Vein endothelial cell (primary cell): ENCODE measurements at places on chromosomes 7 and 10. TPM values are rescaled to one million over a fixed set of nuclear protein-coding genes. Genes with fewer than 3 reads are reported as not detected.

Gene HMX2
- total RNA-seq, result not detected in 2 replicates

Gene TAS2R5
- total RNA-seq, result 0.65 and 1.5 TPM in 2 replicates

Gene GNG11
- total RNA-seq, result 284 and 299 TPM in 2 replicates

Gene ASB10
- total RNA-seq, result not detected in 2 replicates

Gene PRSS37
- not detected in 2 replicates for total RNA-seq

Gene CFAP43
- total RNA-seq, result 0.10 TPM in 1 of 2 replicates, not detected in the other

Gene CPN1
- not detected in 2 replicates for total RNA-seq

Gene EXOC4
- 99.4 and 99.6 TPM in 2 replicates for total RNA-seq

Gene CAPZA2
- total RNA-seq, result 252 and 272 TPM in 2 replicates

Gene PAPOLB
- 0.10 TPM in 1 of 2 replicates, not detected in the other for total RNA-seq

Gene CDHR1
- total RNA-seq, result 0.10 TPM in 1 of 2 replicates, not detected in the other

Gene GIMAP5
- 63.7 and 101 TPM in 2 replicates for total RNA-seq

Gene TMEM236
- 0.10 and 0.33 TPM in 2 replicates for total RNA-seq

Gene PSTK
- 4.6 and 5.2 TPM in 2 replicates for total RNA-seq

Gene LRRC4
- 2.3 and 2.9 TPM in 2 replicates for total RNA-seq

Gene NME8
- total RNA-seq, result not detected in 2 replicates

Gene BMPER
- 0.65 and 1.5 TPM in 2 replicates for total RNA-seq

Gene PDE1C
- 0.33 and 1.8 TPM in 2 replicates for total RNA-seq

Gene SPDYE9
- total RNA-seq, result not detected in 2 replicates

Gene EPO
- not detected in 2 replicates for total RNA-seq

Gene SLC26A3
- not detected in 2 replicates for total RNA-seq

Gene ANKRD1
- 528 and 752 TPM in 2 replicates for total RNA-seq

Gene C7orf25
- total RNA-seq, result 5.6 and 6.7 TPM in 2 replicates

Gene TFEC
- 22.2 and 38.5 TPM in 2 replicates for total RNA-seq

Gene JAKMIP3
- total RNA-seq, result 0.10 TPM in 1 of 2 replicates, not detected in the other

Gene SLC26A5
- 0.33 and 0.38 TPM in 2 replicates for total RNA-seq

Gene CD36
- 4.9 and 12.4 TPM in 2 replicates for total RNA-seq

Gene FOXP2
- 8.5 and 8.9 TPM in 2 replicates for total RNA-seq

Gene MAPK8
- total RNA-seq, result 75.7 and 87.9 TPM in 2 replicates

Gene CYP26A1
- total RNA-seq, result 1.3 TPM in 1 of 2 replicates, not detected in the other

Gene TRPV5
- 0.10 TPM in 1 of 2 replicates, not detected in the other for total RNA-seq
